ENCODE measurements at places on chromosomes 4 and X. TPM values are rescaled to one million over a fixed set of nuclear protein-coding genes. Genes with fewer than 3 reads are reported as not detected.

DNA sequence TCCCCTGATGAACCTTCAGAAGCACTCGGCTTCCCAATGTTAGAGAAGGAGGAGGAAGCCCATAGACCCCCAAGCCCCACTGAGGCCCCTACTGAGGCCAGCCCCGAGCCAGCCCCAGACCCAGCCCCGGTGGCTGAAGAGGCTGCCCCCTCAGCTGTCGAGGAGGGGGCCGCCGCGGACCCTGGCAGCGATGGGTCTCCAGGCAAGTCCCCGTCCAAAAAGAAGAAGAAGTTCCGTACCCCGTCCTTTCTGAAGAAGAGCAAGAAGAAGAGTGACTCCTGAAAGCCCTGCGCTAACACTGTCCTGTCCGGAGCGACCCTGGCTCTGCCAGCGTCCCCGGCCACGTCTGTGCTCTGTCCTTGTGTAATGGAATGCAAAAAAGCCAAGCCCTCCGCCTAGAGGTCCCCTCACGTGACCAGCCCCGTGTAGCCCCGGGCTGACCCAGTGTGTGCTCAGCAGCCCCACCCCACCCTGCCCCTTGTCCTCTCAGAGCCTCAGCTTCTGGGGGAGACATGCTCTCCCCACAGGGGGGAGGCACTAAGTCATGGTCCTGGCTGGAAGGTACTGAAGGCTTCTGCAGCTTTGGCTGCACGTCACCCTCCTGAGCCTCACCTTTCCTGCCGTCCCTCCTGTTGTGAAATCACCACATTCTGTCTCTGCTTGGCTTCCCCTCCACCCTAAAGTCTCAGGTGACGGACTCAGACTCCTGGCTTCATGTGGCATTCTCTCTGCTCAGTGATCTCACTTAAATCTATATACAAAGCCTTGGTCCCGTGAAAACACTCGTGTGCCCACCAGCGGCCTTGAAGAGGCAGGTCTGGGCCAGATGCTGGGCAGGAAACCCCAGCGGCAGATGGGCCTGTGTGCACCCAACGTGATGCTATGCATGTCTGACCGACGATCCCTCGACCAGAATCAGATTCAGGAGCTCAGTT lies 34.7 kb downstream of the NOP14 start:
- H3K4me1 ChIP-seq, result peaks cover 14% of the 10 kb centered on the region
- DNase-seq, result no peak
- H3K27ac ChIP-seq, result peak overlapping the region; percentile 13
- no peaks in the 10 kb centered on the region for H3K27me3 ChIP-seq
- no peak overlapping the region for H3K4me3 ChIP-seq
- peaks cover 47% of the 10 kb centered on the region for H3K36me3 ChIP-seq

DNA sequence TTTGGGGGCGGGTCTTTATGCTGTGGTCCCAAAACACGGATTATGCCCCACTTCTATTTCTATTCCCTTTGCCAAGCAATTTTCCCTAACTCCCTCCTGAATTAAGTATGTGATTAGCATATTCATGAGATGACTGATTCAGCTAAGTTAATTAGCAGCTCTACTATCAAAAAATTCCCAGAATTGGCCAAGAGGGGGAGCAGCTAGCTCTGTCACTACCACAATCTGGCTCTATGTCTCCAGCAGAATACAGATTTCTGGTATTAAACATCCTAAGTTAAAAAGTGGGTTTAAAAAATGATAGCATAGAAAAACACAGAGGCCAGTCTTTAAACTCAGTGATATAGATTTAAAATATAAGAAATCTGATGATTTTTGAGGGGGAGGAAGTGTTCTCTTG lies 80.3 kb downstream of the GPC4 start:
- peaks cover 2% of the 10 kb centered on the region for H3K27me3 ChIP-seq
- H3K4me3 ChIP-seq, result no peak overlapping the region
- H3K36me3 ChIP-seq, result no peaks in the 10 kb centered on the region
- peak; percentile 58 for DNase-seq
- H3K4me1 ChIP-seq, result no peaks in the 10 kb centered on the region
- no peak overlapping the region for H3K27ac ChIP-seq

- H3K4me1 ChIP-seq, result no peaks in the 10 kb centered on the region
- peaks cover 2% of the 10 kb centered on the region for H3K27me3 ChIP-seq
- no peak overlapping the region for H3K4me3 ChIP-seq
Measured at GRCh38 chr4:99361899-99362275, 9.3 kb upstream of the ADH1C start.

TACR3 gene
- not detected for total RNA-seq

- H3K36me3 ChIP-seq, result peaks cover 19% of the 10 kb centered on the region
- H3K27ac ChIP-seq, result no peak overlapping the region
- DNase-seq, result no peak
- H3K4me1 ChIP-seq, result peaks cover 16% of the 10 kb centered on the region
- no peak overlapping the region for H3K4me3 ChIP-seq
Measured at GRCh38 chr4:110135523-110135922, 62.9 kb downstream of the ELOVL6 start.

- H3K4me3 ChIP-seq, result no peak overlapping the region
- no peaks in the 10 kb centered on the region for H3K27me3 ChIP-seq
- H3K27ac ChIP-seq, result no peak overlapping the region
- H3K36me3 ChIP-seq, result no peaks in the 10 kb centered on the region
Measured at GRCh38 chrX:108641589-108642272, 94.6 kb downstream of the IRS4 start.

GRCh38 chr4:39319676-39320075 lies 46.5 kb downstream of the RFC1 start:
- H3K4me1 ChIP-seq, result no peaks in the 10 kb centered on the region
- no peak overlapping the region for H3K4me3 ChIP-seq
- no peak for DNase-seq
- no peaks in the 10 kb centered on the region for H3K27me3 ChIP-seq
